ENCODE measurements at places on chromosomes 12 and 14.

- DNase-seq = no peak
Observed at GRCh38 chr14:56738020-56738419, 72.3 kb downstream of the OTX2 start.

GRCh38 chr14:90274808-90275457 is 18.6 kb downstream of the PSMC1 start:
- no peak for DNase-seq

- DNase-seq = no peak
Observed at GRCh38 chr12:90484094-90484493, 470.9 kb downstream of the CCER1 start.

DNA sequence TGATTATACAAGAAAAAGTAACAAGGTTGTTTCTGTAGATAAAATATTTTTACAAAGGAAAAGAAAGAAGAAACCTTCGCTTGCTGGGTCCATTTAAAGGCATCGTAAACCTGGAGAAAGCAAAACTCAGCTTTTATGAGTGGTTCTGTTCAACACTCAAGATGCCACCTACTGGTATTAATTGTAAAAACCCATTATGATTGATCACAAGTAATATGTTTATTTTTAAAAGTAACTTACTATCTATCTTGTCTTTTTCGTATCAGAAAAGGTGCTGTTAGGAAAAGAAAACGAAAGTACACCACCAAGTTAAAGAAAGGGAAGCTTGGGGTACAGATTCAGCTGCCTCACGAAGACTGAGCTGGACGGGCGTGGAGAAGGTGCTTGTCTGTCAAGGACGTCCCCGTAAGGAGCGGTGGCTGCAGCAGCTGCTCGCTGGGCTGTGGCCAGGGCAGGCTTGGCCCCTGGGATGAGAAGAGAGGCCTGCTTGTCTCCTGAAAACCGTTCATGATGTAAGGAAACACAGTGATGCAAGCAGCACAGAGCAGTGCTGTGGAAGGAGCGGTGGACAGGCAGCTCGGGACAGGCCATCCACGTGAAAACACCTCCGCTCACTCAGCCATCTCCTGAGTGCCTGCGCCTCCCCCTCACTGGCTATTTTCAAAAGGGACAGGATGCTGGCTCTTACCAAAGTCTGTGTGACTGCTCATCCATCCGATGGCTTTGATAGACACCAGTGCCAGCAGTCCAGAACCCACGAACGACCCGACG is 25.0 kb downstream of the SLC15A4 start:
- DNase-seq = no peak

DNA sequence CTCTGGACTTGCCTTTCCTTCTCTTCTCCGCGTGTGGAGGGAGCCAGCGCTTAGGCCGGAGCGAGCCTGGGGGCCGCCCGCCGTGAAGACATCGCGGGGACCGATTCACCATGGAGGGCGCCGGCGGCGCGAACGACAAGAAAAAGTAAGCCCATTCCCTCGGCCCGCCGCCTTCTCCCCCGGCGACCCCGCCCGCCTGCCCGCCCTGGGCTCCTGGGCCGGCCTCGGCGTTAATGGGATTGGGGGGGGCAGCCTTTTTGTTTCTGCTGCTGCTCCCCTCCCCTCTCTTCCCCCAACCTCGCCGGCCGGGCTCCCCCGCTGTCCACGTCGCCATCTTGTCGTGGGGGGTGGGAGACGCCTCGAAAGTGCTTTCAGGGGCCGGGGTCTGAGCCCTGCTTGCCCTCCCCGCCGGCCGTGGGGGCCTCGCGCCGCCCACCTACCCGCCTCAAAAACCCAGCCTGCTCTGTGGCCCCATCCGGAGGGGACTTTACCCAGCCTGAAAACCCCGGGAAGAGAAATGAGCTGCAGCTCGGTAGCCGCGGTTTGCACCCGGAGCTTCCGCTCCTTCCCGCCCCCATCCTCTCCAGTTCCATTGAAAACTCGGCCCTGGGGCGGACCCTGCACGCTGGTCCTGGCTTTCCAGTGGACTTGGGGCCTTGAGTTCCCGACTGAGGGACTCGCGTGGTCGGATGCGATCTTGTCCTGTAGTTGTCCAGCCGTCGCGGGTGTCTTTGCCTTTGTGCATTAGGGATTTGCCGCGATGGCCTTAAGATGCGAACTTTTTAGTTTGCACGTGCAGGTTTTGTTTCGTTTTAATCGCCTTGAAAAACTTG is 598 bp downstream of the HIF1A start:
- no peak for DNase-seq

DNA sequence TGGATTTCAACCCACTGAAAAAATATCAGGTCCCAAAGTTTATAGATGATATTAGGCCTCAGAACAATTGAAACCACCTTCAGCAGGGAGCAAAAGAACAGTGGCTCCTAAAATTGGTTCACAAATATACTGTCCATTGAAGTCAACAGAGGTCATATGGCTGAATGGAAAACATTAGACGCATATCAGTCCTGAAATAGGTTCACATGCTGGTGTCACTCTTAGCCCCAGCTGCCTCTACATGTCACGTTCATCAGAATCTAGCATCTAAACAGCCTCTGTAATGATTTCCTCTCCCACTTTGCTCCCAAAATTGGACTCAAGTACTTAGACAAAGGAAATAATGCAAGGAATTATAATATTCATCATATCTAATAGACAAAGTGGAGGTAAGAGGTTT is 8.7 kb downstream of the FLRT2 start:
- DNase-seq = no peak

GRCh38 chr14:87691042-87691881 is 301.7 kb downstream of the GALC start:
- DNase-seq = no peak

GRCh38 chr12:85821759-85822158 is 14.4 kb downstream of the RASSF9 start:
- DNase-seq = no peak

DNA sequence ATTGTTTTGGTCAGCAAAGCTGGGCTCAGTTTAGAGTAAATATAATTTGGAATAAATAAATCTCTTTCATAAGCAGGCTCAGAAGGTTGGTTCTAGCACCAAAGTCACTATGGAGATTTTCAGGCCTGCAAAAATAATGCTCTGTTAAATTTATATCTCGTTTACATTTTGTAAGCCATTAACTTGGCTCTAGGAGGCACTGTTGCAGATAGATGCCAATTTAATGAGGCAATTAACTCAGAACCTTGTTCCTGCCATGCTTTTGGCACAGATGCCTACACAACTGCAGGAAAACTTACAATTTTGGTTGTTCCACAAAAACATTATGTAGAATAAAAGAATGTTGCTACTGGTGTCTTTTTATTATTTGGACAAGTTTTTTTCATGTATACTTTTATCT is 428.1 kb downstream of the FLRT2 start:
- DNase-seq = no peak

DNA sequence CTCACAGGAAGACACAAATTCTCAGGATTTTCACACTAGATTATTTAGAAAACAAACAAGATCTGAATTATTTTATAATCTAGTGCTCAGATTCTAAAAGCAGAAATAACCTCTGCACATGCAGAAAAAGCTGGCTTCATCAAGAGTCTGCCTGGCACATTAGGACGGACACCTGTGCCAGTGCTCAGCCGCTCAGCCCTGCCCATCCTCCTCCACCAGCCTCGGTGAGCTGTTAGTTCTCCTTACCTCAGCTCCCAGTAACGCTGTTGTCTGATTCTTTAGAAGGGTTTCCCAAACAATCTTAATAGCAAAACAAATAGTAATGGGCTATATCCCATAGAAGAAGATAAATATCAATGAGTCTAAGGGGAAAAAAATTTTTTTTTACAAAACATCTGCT is 27.7 kb downstream of the DUSP16 start:
- no peak for DNase-seq

- DNase-seq = no peak
Observed at GRCh38 chr12:53508534-53509170, 1.4 kb upstream of the NPFF start.

DNA sequence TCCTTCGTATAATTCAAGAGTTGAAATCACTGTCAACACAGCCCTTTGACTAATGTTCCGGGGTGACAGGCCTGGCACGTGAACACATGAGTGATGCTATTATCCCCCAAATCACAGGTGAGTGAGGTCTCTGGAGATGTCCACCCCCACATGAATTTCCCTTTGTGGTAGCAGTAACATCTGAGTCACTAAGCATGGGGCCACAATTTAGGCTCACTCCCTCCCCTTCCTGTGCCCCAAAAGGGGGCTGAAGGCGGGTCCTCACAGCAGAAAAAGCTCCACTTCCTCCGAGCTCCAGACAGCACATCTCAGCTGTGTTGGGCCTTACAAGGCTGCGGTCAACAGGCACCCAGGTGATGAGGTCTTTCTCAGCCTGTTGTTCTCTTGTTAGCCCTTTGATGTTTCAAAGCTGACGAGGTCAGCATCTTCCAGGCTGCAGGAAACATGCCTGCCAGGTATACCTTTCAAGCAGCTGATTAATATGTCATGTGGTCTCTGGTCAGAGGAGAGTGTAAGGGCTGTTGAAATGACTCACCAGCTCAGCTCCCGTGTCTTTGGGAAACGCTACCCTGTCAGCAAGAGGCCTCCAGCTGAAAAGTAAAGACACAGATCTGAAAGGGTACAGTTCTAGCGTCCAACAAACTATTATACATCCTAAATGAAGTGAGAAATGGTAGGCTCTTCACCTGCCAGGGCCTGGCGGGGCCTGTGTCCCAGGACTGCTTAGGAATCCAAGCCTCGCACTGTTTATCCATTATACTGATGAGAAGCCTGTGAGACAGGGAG is 107.3 kb downstream of the ZFP36L1 start:
- no peak for DNase-seq

DNA sequence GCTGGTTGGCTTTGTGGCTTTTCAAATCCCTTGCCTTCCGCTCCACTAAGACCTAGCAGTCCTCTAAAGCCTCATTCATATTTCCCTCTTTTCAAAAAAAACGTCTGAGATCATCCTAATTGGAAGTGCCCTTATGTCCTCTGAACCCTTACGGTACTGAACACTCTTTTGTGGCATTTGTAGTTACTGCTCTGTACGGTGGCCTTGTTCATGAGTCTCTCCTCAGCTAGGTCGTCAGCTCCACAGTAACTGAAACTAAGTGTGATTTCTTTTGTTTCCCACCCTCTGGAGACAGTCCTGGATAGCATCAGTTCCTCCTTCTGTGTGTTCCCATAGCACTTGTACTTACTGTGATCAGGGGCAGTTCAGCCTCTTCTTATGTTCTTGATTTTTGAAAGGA is 49.7 kb downstream of the DAAM1 start:
- DNase-seq = no peak

DNA sequence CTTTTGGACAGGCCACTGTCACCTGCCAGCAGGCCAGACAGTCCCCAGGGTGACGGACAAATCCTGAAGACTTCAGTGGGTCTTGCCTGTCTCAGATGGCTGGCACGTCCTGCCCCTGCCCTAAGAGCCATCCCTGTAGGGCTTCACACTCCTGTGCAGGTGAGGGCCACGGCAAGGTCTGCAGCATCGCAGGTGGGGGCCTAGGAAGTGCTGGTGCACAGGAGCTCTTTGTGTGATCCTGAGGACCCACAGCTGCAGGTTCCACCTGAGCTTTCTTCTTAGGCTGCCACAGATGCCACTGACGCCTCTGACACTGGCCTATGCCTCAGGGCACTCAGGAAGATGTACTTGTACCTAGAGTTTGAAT is 108.5 kb upstream of the FKBP4 start:
- DNase-seq = no peak

DNA sequence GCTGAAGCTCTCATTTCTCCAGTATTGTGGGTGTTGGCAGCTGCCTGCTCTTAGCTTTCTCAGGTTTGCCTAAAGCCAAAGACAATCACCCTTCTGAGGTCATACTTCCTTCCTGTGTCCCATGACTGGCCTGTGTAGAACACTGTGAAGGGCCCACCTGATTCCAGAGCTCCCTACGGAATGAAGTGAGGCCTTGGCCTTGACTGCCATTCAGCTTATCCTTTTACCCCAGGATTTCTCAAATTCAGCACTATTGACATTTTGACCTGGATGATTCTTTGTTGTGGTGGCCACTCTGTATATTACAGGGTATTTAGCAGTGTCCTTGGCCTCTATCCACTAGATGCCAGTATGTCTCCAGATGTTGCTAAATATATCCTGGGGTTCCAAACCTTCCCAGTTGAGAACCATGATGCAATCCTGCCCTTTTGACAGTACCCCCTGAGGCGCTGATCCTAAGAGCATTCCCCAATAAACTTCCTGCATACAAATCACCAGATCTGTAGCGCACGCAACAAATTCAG is 112.3 kb upstream of the KRR1 start:
- peak; percentile 61 for DNase-seq

- DNase-seq = no peak
Observed at GRCh38 chr12:132108211-132108832, 35.8 kb downstream of the DDX51 start.

GRCh38 chr14:101200008-101200649 is 296.6 kb upstream of the RTL1 start:
- no peak for DNase-seq

DNA sequence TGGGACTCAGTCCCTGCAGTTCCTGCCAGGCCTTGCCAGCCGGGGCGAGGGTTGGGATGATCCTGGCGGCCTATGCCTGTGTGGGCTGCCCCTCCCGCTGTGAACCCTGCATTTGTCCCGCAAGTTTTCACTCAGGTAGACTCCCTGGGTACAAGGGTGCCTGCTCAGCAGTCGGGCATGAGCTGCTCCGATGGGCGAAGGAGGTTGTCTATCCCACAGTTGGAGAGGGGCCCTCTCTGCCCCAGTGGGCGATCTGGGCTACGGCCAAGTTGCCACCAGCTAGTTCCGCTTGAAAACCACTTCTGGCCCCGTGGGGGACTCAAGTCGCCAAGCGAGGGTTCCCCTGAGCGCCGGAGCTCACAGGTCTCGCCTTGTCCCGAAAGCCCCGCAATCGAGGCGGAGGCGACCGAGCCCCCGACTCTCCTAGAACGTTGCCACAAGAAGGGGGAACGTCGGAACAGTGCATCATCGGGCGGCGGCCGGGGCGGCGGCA is 365 bp upstream of the TPI1 start:
- DNase-seq = no peak

DNA sequence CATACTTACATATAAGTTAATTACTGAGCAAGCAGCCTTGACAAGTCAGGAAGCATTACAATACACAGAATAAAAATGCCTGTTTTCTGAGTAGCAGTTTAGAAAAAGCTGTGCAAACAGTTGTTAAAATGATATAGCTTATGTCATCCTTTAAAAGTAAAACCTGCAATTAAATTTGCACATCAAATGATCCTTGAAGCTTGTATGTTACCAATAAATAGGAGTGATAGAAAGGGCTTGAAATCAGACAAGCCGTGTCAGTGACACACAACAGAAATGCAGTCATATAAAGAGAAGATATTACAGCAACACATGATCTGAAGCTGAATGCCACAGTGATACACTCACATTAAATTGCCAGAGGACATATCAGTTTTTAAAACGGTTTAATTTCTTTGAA is 70.0 kb downstream of the EPS8 start:
- no peak for DNase-seq

- no peak for DNase-seq
Observed at GRCh38 chr14:94121485-94121884, 7.9 kb downstream of the IFI27L2 start.

GRCh38 chr14:105086833-105087307 is 21.6 kb upstream of the GPR132 start:
- DNase-seq = no peak

GRCh38 chr14:49173765-49174373 is 412.3 kb downstream of the RPS29 start:
- peak; percentile 40 for DNase-seq

Measured in HS-27A (cell line).